Dermis microvascular lymphatic vessel endothelial cell (primary cell): ENCODE measurements at places on chromosomes 7 and 10.

- DNase-seq = no peak
Observed at GRCh38 chr10:4067931-4068561, 283.0 kb upstream of the KLF6 start.

- DNase-seq = no peak
Observed at GRCh38 chr7:101736084-101736483, 81.3 kb upstream of the CUX1 start.

DNA sequence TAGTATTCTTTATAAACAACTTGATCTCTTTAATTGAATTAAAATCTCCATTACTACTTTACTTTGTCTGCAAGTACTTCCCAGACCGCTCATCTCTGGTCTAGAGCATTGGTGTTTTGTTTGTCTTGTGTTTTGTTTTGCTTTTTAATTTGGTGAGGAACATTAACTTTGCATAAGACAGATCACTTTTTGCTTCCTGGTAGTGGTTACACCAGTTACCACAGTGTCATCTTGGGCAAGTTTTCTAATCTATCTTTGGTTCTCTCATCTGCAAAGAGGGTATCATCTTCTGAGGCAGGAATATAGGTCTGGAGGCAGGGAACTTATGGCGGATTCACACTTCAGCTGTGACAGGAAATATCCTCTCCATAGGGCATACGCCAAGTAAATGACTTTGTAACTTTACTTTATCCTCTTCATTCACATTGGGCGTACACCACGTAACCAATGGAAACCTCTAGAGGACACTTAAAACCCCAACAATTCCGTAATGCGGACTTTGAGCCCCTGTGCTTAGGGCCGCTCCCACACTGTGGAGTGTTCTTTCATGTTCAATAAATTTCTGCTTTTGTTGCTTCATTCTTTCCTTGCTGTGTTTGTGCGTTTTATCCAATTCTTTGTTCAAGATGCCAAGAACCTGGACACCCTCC, 83.2 kb upstream of the JAZF1 start:
- DNase-seq = no peak

GRCh38 chr7:130673066-130673465, 4.5 kb upstream of the COPG2 start:
- DNase-seq = no peak

- no peak for DNase-seq
Observed at GRCh38 chr10:125072794-125073193, 87.6 kb downstream of the CTBP2 start.

GRCh38 chr7:28207486-28208158, 27.0 kb upstream of the JAZF1 start:
- peak; percentile 77 for DNase-seq

DNA sequence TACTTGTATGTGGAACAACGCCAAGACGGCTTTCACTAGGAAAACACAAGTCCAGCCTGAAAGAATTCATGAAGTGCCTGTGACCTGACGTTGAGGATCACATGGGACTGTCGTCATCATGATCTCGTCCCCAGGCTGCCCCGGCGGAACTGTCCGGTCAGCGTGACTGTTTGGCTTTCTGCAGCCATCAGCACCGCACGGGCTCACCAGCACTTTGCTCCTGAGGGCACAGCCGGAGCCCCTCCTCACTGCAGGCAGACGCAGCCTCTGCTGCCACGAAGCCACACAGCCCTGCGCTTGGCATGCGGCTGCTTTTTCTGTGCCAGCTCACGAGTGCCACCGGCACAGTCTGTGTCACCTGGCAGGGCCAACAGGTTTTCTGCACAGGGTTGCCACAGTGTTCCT, 9.4 kb upstream of the GET4 start:
- DNase-seq = peak; percentile 43

GRCh38 chr10:77578583-77579227, 58.9 kb downstream of the KCNMA1 start:
- DNase-seq = peak; percentile 29

DNA sequence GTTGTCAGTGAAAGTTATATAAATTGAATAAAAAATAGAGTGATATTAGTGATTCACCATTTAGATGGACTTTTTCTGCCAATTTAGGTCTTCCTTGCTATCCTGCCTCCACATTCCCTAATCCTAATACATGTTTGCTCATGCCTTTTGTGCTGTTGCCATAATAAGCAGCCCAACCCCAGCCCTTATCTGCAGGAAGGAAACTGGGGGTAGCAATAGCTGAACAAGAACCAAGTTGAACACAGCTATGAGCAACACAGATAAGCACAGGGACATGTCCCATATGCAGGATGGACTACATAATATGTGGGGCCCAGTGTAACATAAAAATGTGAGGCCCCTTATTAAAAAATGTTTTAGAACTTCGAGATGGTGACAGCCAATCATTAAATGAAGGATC, 91.2 kb upstream of the AHR start:
- peak; percentile 81 for DNase-seq

DNA sequence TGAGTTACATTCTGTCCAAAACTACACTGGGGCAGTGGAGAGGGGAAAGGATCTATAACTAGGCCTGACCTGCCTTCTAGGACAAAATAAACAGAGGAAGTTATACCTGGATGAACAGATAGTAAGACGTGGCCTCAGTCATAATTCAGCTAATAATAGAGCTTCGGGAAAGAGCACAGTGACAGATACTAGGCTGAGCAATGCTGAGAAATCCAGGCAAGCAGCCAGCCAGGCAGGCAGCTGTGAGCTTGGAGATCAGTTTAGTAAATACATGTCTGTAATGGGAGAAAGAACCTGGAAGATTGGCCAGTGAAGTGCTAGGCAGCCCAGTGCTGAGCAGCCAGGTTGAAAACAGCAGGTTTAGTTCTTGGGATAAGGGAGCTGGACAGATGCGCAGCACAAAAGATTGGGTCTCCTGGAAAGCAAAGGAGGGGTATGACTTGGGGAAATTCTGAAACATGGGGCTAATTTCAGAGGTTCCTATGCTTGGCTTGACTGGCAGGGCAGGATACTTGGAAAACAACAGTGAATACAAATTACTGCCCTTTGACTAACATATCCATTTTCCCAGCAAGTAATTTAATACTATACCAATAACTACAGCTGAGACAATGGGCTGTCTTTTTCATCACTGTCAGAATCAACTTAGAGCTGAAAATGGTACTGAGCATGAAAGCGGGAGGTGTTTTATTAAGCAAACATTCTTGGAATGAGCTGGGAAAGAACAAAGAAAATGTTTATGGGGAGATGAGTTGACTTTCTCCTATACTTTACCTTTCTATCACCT, 140.8 kb downstream of the DGKB start:
- DNase-seq = peak; percentile 59

- no peak for DNase-seq
Observed at GRCh38 chr7:83439026-83439425, 209.9 kb downstream of the SEMA3E start.

DNA sequence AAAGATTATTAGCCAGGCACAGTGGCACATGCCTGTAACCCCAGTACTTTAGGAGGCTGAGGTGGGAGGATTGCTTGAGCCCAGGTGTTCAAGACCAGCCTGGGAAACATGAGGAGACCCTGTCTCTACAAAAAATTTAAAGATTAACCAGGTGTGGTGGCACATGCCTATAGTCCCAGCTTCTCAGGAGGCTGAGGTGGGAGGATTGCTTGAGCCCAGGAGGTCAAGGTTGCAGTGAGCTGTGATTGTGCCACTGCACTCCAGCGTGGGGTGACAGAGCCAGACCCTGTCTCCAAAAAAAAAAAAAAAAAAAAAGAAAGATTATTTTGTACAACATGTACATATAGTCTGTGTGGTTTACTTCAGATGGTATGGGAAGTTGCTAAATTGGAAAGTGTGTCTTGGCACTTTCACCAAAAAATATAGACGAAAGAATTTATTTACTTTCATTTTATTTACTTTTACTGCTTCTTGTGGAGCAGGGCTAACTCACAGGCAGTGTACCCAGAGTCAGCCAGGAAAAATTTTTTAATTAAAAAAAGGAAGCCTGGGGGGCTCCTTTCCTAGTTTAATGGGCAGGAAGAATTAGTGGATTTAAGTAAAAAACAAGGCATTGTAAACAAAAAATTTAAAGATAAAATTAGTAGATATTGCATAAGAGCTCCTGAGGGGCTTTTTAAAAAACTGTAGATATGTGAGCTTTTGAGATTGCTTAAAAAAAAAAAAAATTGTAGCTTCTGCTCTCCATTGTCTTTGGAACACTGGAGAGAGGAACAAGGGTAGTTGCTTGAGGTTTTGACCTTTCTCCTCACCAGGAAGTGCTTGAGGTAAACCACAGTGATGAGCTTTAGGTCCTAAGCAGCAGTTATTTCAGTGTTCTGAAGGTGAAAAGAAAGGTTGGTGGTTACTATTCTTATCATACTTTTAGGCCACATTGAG, 44.6 kb upstream of the VDAC2 start:
- no peak for DNase-seq
